ENCODE measurements at places on chromosomes 11 and 22. TPM values are rescaled to one million over a fixed set of nuclear protein-coding genes. Genes with fewer than 3 reads are reported as not detected.

DNA sequence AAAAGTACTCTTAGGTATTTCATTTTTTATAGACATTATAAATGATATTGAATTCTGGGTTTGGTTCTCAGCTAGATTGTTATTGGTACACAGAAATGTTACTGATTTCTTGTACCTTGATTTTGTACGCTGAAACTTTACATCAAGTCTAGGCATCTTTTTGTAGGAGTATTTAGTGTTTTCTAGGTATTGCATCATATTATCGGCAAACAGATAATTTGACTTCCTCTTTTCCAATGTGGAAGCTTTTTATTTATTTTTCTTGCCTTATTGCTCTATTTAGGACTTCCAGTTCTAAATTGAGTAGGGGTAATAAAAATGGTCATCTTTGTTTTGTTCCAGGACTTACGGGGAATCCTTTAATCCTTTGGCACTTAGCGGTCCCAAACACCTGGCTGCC lies 676.6 kb upstream of the CCDC179 start:
- no peak overlapping the region for H3K27ac ChIP-seq
- DNase-seq: no peak
- H3K27me3 ChIP-seq: no peaks in the 10 kb centered on the region
- H3K4me1 ChIP-seq: no peaks in the 10 kb centered on the region
- no peaks in the 10 kb centered on the region for H3K36me3 ChIP-seq

DNA sequence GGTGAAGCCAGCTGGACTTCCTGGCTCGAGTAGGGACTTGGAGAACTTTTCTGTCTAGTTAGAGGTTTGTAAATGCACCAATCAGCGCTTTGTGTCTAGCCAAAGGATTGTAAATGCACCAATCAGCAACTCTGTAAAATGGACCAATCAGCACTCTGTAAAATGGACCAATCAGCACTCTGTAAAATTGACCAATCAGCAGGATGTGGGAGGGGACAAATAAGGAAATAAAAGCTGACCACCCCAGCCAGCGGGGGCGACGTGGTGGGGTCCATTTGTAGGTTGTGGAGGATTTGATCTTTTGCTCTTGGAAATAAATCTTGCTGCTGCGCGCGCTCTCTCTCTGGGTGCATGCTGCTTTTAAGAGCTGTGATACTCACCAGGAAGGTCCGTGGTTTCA lies 202.9 kb downstream of the MIAT start:
- no peak overlapping the region for H3K27ac ChIP-seq
- H3K27me3 ChIP-seq: no peaks in the 10 kb centered on the region
- H3K4me3 ChIP-seq: no peak overlapping the region
- no peak for DNase-seq
- H3K36me3 ChIP-seq: no peaks in the 10 kb centered on the region

GRCh38 chr22:39570665-39571064 lies at the start of gene CACNA1I:
CACNA1I (plus strand) TSS chr22:39570753; CDS start chr22:39570753, 0 bp downstream.
- H3K36me3 ChIP-seq: no peaks in the 10 kb centered on the region
- no peak within 1 kb of the TSS for H3K27ac ChIP-seq
- no peaks in the 10 kb centered on the region for H3K27me3 ChIP-seq
- H3K4me3 ChIP-seq: no peak within 1 kb of the TSS
- H3K4me1 ChIP-seq: peaks cover 9% of the 10 kb centered on the region

GRCh38 chr11:119627286-119627685 lies 101.7 kb downstream of the NECTIN1 start:
- no peaks in the 10 kb centered on the region for H3K4me1 ChIP-seq
- no peak overlapping the region for H3K4me3 ChIP-seq
- H3K27ac ChIP-seq: no peak overlapping the region
- DNase-seq: no peak
- H3K27me3 ChIP-seq: peaks cover 3% of the 10 kb centered on the region
- H3K36me3 ChIP-seq: no peaks in the 10 kb centered on the region

- H3K27me3 ChIP-seq: no peaks in the 10 kb centered on the region
- no peaks in the 10 kb centered on the region for H3K36me3 ChIP-seq
- peaks cover 50% of the 10 kb centered on the region for H3K4me1 ChIP-seq
- H3K4me3 ChIP-seq: no peak overlapping the region
- no peak for DNase-seq
Observed at GRCh38 chr22:22820626-22821025, 67.0 kb upstream of the IGLL5 start.

DNA sequence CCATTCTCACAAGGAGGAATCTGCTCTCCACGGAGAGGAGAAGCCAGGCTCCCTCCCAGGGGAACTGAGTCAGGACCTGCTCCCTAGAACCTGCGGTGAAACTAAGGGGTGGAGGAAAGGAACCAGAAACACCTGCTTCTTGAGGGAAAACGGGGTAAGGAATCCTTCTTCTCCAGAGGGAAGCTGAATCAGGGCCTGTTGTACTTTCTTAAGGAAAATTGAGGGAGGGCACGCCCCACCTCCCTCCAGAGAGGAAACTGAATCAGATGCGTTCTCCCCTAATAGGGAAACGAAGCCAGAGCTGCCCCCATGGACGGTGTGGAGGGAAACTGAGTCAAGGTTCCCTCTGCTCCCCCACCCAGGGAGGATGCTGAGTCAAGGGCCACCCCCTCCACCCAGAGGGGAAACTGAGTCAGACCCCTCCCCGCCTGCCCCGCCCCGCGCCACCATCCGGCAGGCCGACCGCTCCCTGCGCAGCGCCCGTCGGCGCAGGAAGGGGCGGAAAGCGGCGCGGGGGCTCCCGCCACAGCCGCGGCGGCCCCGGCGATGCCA lies 393 bp downstream of the RELA start:
- peak overlapping the region; percentile 75 for H3K27ac ChIP-seq
- H3K4me1 ChIP-seq: peaks cover 32% of the 10 kb centered on the region
- H3K36me3 ChIP-seq: peaks cover 47% of the 10 kb centered on the region
- DNase-seq: no peak

GRCh38 chr11:12237381-12237784 lies 127.0 kb downstream of the MICAL2 start:
- H3K4me3 ChIP-seq: no peak overlapping the region
- peaks cover 4% of the 10 kb centered on the region for H3K4me1 ChIP-seq
- no peaks in the 10 kb centered on the region for H3K36me3 ChIP-seq
- no peak for DNase-seq
- no peak overlapping the region for H3K27ac ChIP-seq

DNA sequence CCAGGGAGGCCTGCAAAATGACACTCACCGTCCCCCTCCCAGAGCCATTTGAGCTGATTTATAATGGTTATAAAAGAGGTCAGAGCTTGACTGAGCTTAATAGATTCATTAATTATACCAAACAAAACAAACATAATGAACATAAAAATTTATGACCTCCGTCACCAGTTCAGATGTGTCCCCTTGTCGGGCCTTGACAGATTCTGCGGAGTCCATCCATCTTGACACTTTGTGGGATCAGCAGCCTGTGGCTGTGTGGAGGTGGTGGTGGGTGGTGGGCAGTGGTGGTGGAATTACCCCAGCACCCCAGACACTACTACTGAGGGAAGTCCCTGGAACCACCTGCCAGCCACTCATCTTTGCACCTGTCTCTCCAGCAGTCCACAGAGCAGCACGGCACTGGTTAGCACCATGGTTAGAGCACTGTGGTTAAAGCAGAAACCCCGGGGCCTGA lies 83.5 kb downstream of the DSCAML1 start:
- no peaks in the 10 kb centered on the region for H3K36me3 ChIP-seq
- no peaks in the 10 kb centered on the region for H3K27me3 ChIP-seq
- H3K4me3 ChIP-seq: no peak overlapping the region
- H3K4me1 ChIP-seq: no peaks in the 10 kb centered on the region
- no peak for DNase-seq

DNA sequence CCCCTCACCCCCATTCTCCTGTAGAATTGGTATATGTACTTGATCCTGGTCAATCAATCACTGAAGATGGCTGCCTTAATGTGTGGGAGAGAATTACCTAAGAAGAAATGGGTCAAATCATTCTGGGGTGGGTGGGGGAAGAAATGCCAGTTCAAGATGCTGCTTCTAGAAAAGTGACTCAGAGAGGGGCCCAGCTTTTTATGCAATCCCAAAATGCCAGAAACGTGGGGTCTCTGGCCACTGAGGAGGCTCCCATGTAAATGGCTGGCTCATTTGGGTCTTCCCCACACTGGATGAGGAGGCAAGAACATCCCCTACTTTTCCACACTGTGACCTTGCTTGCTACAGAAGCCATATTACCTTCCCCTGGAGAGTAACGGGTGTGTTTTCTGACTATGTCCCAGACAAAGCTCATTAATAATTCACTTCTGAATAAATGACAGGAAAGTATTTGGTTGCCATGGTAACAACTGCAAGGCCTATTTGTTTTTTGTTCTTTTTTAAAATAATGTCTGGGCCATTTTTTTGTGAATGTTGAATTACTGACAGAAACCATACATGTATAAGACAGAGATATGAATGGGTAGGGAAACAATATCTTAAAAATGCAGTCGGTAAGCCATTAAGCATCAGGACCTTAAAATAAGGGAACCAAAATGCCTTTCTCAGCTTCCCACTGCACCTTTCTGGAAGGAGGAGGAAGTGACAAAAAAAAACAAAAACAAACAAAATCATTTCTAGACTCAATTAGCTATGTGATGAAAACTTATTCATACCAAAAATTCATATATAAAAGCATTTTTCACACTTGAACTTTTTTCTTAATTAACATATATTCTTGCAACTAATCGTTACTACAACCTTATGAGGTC lies 32.0 kb downstream of the SLC1A2 start:
- DNase-seq: no peak
- no peaks in the 10 kb centered on the region for H3K27me3 ChIP-seq
- peaks cover 18% of the 10 kb centered on the region for H3K4me1 ChIP-seq
- H3K4me3 ChIP-seq: no peak overlapping the region
- no peak overlapping the region for H3K27ac ChIP-seq

KRTAP5-2 gene
- not detected for total RNA-seq

MCHR1 gene
- not detected for total RNA-seq

CREB3L1 gene
- total RNA-seq: not detected

Measured in B cell (primary cell).